Activated CD4-positive, alpha-beta T cell treated with anti-CD3 and anti-CD28 coated beads for 1 hour (primary cell): ENCODE measurements at places on chromosomes 1 and 21.

- DNase-seq: no peak
These were observed 103.3 kb upstream of the GRIK3 start for GRCh38 chr1:37137601-37138000.

GRCh38 chr1:112800289-112800688, 85.2 kb upstream of the PPM1J start:
- no peak for DNase-seq

GRCh38 chr1:44848456-44849181, 5.6 kb upstream of the PTCH2 start:
- DNase-seq: no peak

DNA sequence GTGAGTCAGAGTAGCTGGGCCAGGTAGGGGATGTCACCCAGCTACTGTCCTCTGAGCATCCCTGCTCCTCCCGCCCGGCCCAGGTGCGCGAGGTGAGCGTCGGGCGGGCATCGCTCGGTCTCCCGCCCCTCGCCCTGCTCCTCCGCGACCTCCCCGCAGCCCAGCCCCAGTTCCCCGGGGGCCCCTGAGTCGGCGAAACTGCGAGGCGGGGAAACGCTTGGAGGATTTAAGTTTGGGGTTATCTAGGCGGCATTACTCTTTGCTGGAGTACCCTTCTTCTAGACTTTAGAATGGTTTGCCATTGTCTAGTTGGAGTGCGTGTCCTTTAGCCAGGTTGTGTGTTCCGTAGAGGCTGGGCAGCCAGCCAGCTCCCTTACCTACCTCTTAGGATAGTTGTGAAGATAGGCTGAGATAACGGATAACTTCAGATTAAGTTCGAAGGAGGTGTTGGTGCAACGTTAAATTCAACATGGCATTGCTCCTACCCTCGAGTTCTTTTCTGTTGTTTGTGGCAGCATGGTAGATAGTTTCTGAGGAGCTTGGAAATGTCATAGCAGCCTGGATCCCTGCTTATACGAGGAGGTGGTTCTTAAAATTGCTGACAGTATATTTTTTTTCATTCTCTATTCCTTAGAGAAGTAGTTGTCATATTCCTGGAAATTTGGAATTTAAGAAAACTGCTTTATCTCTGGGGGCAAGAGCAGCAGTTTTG, 697 bp downstream of the AGO3 start:
- no peak for DNase-seq

- no peak for DNase-seq
These were observed 70.2 kb upstream of the ERRFI1 start for GRCh38 chr1:8096105-8097011.

DNA sequence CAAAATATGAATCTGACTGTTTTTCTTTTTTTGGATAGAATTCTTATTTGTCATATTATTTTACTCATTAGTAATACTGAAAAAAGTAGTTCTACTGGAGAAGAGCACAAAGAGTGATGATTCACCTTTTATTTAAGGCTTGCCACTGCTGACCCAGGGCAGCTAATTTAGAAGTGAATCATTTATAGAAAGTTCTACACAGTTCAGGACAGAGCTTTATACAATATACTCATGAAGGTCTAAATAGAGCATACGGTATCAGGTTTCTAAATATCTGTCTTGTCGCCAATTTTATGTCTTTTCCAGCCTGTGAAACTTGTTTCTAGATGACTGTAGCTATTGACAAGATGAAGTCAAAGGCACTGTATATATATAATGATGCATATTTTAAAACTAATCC, 25.0 kb downstream of the GIPC2 start:
- no peak for DNase-seq

DNA sequence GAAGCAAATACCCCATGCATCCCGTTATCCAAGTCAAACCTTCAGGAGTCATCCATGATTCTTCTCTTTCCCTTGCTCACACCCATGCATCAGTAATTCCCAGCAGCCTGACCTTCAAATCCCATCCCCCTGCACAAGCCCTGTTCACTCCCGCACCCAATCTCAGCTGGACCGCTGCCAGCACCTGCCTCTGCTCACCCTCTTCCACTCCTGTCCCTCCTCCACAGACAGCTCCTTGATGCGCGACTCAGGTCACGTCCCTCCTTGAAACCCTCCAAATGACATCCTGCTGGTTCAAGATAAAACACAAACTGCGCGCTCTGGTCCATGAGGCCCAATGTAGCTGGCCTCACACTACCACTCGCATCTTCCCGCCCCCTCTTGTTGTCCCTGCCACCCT, 43.4 kb upstream of the MPZL1 start:
- no peak for DNase-seq
